ENCODE measurements at places on chromosomes 5 and 9.

DNA sequence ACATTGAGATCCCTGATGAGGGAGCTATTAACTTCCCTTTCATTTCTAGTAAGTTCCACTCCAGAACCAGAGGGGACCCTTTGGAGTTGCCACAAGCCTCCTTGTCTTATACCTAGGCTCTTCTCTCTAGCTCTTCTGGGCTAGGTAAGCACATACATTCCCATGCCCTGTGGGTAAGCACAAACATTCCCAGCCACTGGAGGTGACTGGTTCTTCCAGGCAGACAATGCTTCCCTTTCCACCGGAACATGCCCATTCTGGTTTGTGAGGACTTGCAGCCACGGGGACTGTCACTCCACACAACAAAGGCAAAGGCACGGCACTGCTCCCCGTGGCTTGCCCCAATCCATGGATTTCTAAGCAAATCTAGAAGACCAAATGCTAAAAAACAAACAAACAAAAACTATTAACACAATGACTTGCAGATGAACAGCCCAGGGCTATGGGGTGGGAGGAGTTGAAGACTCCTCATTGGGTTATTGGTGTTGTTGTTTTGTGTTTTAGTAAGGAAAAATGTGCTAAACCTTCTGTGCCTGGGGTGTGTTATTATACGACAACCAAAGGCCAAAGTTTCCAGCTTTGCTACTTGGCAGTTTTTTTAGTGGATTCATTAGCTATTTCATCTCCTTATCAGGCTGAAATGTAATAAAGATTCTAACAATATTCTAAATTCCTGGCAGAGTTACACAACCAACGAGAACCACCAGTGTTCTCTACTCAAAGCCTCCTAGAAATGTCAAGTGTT is 276.2 kb downstream of the SYK start:
- DNase-seq = no peak

- DNase-seq = no peak
Measured at GRCh38 chr5:111063709-111064322, 7.7 kb upstream of the TSLP start.

DNA sequence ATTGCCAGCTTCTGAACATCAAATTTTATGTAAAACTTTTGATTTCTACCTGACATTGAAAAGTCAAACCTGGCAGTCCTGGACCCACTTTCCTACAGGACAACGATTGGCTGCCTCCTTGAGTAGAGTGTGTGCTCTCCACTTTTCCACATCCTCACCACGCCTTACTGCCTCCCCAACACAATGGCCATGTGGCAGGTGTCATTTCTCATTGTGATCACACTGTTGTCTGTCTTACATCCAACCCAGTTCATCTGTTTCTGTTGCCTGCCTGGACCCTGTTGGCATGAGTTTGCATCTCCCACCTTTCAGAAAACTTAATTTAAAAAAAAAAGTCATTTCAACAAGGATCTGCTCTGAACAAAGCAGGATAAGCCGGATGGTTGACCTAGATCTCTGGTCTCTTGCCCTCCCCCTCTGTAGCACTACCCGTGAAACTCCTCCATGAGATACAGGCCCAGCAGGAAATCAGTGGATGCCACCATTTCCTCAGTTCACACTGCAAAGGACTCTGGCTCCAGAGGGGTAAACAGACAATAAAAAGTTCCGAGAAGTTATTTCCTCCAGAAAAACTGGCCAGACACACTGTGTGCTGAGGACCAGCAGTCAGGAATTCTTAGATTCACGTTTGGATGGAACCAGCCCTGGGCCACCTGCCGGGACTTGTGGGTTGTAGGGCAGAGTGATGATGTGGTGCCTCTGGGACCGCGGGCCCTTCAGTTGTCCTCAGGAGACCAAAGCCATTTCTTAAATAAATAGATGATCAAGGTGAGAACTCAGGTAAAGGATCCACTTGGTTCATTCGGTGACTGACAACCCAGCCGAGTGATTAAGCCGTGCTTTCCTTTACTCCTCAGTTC is 48.6 kb downstream of the AMBP start:
- DNase-seq = no peak

DNA sequence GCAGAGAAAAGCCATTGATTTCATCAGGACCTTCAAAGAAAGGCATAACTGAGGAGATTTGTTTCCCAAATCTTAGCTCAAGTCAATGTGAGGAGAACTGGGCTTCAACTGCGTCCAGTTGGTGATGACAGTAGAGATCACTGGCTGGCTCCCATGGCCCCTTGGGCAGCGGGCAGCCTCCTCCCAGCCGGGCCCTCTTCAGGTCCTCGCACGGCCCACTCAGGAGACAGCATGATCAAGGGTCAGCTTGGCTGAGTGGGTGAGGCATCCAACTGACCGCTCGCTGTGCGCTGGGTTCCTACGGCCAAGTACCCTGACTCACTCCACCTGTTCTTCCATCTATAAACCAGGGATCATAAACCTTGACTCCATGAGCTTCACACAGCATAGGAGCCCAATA is 274.0 kb downstream of the NSG2 start:
- no peak for DNase-seq

- no peak for DNase-seq
Measured at GRCh38 chr9:31677415-31677814, 707.0 kb upstream of the ACO1 start.

DNA sequence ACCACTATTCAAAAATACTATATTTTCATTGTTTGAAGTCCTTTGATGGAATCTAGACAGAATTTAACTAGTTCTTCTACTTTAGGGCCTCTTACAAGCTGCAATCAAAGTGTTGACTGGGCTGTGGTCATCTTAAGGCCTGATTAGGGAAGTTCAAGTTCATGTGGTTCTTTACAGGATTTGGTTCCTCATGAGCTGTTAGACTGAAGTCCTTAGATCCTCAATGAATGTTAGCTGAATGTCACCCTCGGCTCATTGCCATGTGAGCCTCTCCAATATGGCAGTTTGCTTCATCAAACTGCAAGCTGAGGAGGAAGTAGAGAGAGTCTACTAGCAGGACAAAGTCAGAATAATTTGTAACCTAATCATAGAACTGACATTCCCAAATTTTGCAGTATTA is 135.1 kb downstream of the CSNK1G3 start:
- DNase-seq = no peak

DNA sequence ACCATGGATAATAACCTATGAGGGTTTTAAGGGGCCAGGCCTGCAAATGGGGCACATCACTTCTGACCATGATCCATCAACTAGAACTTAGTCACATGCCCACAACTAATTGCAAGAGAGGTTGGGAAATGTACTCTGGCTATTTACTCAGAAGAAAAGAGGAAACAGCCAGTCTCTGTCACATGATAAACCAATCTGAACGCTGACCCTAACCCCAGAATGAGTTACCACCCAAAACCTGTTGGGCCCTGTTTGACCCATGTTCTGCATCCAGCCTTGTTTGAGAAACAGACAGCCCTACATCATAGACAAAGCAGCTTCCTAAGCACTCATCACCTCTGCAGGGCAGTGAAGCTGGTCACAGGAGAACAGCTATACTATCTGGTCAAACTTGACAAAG is 5.8 kb downstream of the MACROH2A1 start:
- DNase-seq = no peak

GRCh38 chr9:125983681-125984080 is 236.5 kb downstream of the PBX3 start:
- DNase-seq = no peak

- DNase-seq = no peak
Measured at GRCh38 chr5:73272351-73272750, 99.4 kb downstream of the TMEM174 start.

DNA sequence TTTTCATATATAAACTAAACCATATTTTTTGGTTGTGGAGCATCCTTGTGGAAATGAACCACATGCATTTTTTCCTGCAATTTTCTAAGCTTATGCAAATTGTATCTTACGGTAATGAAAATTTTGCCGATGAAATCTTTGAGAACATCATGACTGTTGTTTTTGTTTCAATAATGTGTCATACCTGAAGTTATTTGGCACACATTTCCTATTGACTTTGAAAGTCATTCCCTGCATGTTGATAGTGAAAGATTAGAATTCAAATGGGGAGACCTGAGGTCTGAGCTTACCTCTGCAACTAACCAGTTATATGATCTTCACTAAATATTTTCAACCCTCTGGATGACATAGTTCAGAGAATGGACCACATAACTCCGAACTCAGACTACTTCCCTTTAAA is 88.5 kb downstream of the PRR16 start:
- DNase-seq = no peak

DNA sequence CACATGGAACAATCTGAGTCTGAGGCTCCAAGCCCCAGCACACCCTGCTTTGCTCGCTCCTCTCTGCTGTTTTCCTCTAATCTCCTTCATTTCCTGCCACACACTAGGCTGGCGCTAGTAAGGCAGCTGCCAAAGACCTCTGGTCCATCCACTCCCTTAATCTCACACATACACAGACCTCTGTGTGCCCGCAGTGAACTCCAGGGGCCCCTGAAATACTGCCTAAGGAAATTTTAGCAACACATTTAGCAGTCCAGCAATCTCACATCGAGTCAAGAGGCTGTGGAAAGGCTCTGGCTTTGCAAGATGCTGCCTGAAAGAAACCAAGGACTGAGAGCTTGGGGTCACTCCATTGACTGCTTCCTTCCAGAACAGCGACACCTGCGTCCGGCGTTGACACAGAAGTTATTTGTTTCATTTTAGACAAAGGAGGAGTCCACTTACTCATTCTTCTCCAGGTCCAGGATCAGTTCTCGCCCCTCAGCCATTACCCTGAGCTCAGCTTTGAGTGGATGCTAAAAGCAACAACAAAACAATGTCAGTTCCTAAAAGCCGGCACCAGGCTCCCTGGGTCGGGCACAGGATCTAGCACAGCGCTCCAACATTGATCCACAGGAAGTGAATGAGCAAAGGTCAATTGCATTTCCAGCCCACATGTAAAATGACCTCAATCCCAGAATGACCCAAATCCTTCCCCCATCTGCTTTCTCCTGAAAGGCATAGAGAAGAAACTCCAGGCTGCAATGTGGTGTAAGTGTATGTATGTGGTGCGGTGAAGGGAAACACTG is 11.5 kb downstream of the ADAM19 start:
- peak; percentile 61 for DNase-seq

- DNase-seq = no peak
Measured at GRCh38 chr9:107242073-107243030, 40.7 kb upstream of the RAD23B start.

GRCh38 chr5:41598011-41598410 is 87.6 kb upstream of the PLCXD3 start:
- DNase-seq = no peak

GRCh38 chr5:170303549-170303948 is 6.0 kb upstream of the LCP2 start:
- no peak for DNase-seq

- DNase-seq = no peak
Measured at GRCh38 chr5:148860599-148860998, 34.2 kb downstream of the ADRB2 start.

- no peak for DNase-seq
Measured at GRCh38 chr9:137632230-137633161, 13.7 kb downstream of the EHMT1 start.

GRCh38 chr9:89999534-90000370 is 394.9 kb downstream of the GADD45G start:
- DNase-seq = peak; percentile 86

DNA sequence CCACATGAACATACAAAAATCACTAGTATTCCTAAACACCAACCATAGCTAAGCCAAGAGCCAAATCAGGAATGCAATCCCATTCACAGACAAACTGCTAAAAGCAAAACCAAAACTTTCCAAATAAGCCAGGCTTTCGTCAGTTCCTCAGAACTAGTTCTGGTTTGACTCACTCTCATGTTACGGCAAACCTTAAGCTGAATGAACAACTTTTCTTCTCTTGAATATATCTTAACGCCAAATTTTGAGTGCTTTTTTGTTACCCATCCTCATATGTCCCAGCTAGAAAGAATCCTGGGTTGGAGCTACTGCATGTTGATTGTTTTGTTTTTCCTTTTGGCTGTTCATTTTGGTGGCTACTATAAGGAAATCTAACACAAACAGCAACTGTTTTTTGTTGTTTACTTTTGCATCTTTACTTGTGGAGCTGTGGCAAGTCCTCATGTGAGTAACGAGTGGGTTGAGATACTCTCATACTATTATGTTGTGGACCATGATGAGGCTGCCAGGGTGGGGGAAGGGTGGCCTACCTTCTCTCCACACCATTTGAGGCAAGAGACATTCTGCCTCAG is at the start of gene PDCD1LG2:
PDCD1LG2 (plus strand) TSS at position 172 of the 572 bp plus-strand sequence. CDS start 12,016 bp downstream, outside the sequence.
- no peak for DNase-seq

DNA sequence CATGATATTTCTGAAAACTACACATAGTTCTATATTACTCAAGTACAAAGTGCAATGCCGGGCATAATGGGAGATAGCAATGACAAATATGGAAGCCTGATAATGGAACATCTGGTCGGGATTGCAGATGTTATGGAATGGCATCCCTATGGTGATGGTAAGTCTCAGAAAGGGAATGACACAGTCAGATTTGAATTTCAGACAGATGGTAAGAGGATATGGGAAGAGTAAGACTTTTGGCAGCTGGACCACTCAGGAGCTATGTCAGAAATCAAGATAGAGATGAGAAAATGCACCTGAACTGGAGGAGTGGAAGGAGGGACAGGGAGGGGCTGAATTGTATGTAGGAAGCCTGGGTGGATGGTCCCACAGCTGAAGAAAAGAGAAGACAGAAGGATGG is 200.0 kb downstream of the DTWD2 start:
- DNase-seq = no peak

DNA sequence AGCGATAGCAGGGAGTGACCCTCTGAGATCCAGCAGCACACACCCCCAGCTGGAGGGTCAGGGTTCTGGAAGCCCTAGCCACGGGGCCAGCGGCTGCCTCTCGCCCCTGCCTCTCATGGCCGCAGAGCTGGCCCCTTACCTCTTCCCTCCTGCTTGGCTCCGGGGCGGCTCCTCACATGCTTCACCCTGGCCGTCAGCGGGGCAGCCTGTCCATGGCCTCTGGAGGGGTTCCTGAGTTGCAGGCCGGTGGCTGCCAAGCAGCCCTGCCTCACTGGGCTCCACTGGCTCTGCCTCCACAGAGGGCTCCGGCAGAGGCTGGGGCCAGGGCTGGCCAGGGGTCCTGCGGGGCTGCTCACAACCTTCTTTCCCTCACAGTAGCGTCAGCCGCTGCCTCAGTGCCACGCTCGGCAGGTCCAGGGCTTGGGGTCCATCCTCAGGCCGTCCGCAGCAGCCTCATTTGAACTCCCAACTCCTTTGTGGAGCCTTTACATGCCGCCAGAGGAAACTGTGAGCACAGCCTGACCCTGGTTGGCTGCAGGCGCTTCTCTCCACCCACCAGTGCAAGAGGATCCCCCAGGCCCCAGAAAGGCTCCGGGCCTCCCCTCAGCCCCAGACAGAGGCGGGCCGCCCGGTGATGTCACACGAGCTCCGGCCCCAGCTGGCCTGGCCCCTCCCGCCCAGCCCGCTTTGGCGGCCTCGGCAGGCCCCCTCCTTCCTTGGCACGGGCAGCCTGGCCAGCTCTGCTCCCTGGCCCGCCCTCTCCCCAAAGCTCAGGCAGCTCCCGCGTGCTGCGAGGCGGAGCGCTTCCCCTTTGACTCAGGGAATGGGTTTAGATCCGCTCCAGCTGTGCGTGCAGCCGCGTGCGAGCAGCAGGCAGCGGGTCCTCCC is at the start of gene ANGPTL2:
ANGPTL2 (minus strand) TSS at position 460 of the 888 bp plus-strand sequence. CDS start 13,904 bp downstream, outside the sequence.
- peak; percentile 98 for DNase-seq

- DNase-seq = no peak
Measured at GRCh38 chr5:68398146-68398812, 182.7 kb downstream of the PIK3R1 start.

GRCh38 chr5:177603631-177604030 is 3.7 kb downstream of the B4GALT7 start:
- DNase-seq = no peak

Measured in SJCRH30 (cell line).